ENCODE measurements at places on chromosomes 3 and 15.

GRCh38 chr3:134937256-134938028 lies 142.4 kb downstream of the EPHB1 start:
- no peak for DNase-seq

DNA sequence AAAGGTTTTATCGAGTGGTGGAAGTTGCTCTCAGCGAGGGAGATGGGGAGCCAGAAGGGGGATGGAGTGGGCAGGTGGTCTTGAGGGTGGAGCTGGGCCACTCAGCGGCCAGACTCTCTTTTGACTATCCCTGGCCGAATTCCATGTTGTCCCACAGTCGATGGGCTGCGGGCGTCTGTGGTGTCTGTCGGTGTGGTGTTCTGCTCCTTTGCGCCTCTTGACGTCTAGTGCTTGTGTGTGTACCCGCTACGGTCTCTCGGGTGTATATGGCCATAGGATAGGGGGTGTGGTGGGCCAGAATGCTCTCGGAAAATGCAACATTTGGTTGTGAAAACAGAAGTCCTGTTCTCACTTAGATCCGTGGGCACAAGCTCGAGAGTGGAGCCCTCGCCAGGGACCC lies 297.0 kb downstream of the CGGBP1 start:
- no peak for DNase-seq

DNA sequence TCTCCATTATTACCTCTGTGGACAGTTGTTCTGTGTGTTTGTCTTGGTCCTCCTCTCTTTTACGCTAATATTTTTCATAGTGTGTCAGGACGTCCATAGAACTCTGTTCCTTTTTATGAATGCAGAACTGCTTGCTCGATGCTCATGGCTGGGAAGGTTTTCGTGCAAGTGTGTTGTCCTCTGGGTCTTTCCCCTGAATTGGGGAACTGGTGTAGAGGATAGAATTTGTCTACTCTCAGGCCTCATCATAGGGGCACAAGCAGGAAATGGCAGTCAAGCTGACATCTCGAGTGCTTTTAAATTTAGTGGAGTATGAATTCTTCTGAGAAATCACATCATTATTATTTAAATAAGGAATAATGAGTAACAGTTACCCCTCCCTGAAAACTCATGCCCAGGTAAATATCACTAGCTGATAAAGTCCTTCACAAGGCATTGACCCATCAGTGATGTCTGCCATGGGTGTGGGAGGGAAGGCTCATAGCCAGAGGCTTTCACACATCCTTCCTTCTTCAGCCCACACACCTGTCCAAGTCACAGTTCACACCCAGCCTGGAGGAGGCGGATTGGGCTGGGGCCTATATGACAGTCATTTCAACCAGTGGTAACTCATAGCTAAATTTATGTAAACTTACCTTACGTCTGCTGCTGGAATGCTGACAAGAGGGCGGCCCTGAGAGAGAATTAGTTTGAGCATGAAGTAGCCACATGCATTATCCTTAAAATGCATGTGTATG lies 226.1 kb downstream of the PLCL2 start:
- DNase-seq: no peak

DNA sequence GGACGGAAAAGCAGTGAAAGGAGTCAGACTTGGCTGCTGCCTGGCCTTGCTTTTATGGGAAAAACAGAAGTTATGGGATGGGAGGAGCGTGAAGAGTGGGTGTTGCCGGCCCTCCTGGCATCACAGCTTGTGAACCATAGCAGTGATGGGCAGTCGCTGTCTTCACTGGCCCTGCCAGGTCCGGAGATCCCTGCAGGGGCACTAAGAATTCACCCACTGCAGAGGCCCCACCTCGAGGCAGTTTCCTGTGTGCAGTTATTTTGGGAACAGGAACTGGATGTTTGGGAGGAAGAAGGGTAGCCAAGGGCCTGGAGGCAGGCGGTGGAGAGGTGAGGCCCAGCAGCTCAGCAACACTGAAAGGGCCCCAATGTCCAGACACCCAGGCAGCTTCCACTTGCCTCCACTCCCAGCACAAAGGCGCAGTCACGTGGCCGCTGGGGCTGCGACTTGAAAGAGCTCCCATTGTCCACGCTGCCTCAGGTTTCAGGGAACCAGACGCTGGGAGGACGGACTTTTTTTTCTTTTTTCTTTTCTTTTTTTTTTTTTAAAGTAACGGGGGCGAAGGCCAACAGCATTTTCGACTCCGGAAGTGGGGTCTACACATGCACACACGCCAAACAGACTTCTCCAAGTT lies 255.6 kb downstream of the ZNF621 start:
- DNase-seq: no peak

DNA sequence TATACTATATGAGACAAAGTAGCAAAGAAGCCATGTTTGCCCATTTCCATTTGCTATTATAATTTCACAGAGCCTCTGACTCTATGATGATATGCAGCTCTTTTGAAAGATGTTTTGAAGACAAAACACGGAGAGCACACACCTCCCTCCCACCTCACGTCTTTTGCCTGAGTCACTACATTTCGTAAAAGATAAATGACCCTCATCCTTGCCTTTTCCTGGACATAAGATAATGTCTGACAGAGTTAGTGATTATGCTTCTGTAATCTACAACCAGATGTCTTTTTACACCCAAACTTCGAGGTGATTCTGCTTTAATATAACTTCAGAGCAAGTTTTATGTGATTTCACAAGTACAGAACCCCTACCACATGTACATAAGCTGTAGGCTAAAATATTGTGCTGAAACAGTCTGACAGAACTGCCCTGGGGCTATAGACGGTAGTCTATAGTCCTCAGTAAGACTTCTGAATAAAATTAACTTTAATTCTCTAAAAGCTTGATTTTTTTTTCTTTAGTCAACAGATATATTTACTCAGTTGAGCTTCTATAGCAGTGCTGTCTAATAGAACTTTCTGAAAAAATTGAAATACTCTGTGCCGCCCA lies 99.9 kb downstream of the CD200R1L start:
- peak; percentile 24 for DNase-seq

- peak; percentile 94 for DNase-seq
These were observed 10.1 kb downstream of the BCL2L10 start for GRCh38 chr15:52102463-52102862.

DNA sequence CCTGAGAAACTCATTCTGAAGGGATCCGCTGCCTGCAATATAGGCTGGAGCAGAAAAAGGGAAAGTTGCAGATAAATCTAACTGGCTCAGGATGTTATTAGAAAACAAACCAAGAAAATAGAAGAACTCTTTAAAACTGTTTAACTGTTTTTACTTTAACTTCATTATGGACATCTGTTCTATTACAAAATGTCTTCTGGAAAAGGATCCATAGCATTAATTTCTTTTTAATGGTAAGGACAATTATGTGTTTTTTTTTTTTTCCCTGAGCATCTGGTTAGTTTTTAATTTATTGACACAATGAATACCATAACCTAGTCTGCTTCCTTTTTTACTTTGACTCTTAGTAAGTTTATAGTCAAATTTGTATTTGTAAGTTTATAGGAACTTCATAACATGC lies 239.5 kb downstream of the NAALADL2 start:
- DNase-seq: no peak

DNA sequence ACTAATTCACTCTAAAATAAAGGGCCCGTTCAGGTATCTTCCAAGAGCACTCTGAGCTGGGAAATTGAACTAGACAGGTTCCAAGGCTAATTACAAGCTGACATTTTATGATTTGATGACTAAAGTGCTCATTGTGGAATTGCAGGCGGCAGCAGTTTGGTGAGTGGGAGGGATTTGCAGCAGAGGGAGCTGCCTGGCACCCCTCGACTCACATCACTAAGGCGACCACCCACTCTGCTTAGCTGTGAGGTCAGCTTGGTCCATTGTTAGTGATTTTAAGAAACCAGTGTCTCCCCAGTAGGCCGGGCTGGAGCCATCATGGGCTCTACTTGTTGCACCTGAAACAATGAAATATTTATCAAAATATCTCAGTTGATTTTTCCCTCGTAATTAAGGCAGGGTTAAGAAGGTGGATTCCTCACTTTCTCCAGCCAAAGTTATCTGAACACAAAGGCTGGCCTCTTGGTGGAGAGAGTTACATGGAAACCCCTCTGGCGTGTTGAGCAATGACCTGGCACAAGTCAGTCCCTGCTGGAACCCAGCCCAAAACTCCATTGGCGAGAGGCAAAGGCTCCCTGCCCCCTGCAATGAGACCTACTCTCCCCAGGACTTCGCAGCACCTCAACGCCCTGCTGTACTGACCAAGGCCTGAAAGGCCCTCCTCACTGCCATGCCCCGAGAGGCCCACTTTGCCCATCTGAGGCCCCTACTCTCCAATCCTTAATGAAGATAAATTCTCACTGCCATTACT lies 65.0 kb upstream of the ATP2B2 start:
- no peak for DNase-seq

- DNase-seq: no peak
These were observed 4.3 kb downstream of the ZMAT3 start for GRCh38 chr3:179067291-179067690.

GRCh38 chr3:120907659-120908029 lies 361 bp upstream of the STXBP5L start:
- no peak for DNase-seq

GRCh38 chr15:31325595-31326155 lies 960 bp upstream of the KLF13 start:
- DNase-seq: no peak

GRCh38 chr3:72269475-72269874 lies 484.5 kb upstream of the PROK2 start:
- peak; percentile 48 for DNase-seq

DNA sequence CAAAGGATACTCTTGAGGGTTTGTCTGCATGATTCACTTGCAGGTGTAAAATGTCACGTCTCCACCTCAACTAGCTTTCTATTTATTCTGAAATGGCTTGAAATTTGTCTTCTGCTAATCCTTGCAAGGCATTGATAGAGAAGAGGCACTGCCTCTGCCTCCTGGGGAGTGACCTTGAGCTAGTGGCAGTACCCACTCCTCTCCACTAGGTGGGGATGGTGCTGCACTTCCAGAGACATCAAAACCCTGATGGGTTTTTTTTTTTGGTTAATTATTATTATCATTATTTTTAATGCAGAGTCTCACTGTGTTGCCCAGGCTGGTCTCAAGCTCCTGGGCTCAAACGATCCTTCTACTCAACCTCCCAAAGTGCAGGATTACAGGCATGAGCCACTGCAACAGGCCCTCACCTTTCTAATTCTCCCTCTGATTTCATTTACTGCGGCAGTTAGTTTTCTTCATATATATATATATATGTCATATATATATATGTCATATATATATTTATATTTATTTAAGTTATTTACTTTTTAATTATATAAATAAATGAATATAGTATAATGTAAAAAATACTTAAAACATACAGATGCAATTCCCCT lies 117.6 kb upstream of the EIF1B start:
- DNase-seq: peak; percentile 54

GRCh38 chr3:138034918-138035317 lies 25.0 kb downstream of the CLDN18 start:
- no peak for DNase-seq

GRCh38 chr3:134392336-134392983 lies 18.2 kb upstream of the AMOTL2 start:
- no peak for DNase-seq

GRCh38 chr3:143826296-143826695 lies 22.0 kb downstream of the SLC9A9 start:
- DNase-seq: no peak

DNA sequence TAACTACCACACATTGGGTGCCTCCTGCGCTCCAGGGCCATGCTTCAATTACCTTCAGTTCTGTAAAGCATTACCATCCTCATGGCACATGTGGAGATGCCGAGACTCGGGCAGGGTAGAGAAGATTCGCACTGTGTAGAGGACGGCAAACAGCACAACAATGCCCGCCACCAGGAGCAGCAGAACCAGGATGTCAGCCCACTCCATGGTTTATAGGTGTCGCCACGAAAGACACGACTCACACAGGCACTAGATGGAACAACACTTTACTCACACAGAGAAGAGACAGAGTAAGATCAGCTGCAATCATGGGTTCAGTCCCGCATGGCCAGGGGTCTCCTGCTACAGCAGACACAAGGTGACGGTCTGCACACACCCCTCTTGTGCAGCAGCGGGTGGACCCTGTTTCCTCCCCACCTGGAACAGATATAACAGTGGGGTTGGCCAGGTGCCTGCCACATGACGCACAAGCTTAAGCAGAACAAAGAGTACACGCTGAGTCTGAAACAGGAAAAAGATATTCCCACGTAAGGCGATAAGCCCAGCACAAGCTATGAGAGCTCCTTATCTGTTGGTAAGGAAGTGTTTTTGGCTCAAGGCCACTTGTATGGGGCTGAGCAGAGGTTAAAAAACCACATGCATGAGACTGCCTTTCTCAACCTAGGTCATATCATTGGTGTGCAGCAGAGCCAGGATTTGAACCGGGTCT lies 2.5 kb upstream of the TBC1D21 start:
- no peak for DNase-seq

- DNase-seq: no peak
These were observed 222.7 kb upstream of the DNAJC19 start for GRCh38 chr3:181212271-181212670.

- DNase-seq: no peak
These were observed 325.2 kb upstream of the CTNNB1 start for GRCh38 chr3:40873934-40874699.

DNA sequence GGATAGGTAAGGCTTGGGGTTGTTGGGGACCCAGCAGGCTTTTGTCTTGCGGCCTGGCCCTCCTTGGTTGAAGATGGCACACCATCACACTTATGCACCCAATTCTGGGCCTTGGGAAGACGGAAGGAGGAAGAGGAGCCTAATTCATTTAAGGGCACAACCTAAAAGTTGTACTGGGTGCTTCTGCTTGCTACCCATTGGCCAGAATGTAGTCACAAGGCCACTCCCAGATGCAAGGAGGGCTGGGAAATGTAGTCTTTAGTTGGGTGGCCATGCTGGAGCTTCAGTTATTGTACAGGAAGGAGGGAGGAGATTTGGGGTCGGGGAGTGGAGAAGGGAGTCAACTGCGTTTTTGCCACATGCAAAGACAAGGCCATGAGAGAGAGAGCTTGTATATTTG lies 109.2 kb downstream of the TMEM266 start:
- peak; percentile 31 for DNase-seq

GRCh38 chr15:89963301-89964231 lies 37.6 kb upstream of the ZNF710 start:
- DNase-seq: no peak

DNA sequence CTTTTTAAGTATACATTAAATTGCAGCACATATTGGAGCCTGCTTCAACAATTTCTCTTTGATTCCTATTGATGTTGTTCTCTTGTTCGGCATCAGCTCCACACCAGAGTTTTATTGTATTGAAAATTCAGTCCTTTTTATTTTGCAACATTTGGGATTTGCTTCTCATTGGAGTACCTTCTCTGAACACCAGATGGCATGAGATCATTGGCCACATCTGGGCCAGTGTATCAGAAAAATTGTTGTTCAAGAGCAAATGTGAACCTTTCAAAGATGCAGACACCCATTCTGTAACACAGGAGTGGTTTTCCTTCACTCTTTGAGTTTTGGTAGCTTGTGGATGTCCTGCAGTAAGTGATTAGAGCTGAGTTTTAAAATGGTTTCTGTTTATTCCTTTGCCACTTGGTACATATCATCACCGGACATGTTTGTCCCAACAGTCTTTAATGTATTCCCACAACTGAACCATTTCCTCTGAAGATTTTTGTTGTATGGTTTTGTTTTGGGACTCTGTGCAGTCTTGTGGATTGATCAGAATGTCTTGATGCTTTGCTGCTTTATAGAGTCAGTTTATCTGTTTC lies 96.1 kb downstream of the MCTP2 start:
- DNase-seq: peak; percentile 65

- no peak for DNase-seq
These were observed 19.1 kb upstream of the TBC1D21 start for GRCh38 chr15:73854265-73854664.

Measured in mesenchymal stem cell (in vitro differentiated cells and primary cell).